Epithelial cell of prostate (primary cell): ENCODE measurements at places on chromosomes 7 and 10.

DNA sequence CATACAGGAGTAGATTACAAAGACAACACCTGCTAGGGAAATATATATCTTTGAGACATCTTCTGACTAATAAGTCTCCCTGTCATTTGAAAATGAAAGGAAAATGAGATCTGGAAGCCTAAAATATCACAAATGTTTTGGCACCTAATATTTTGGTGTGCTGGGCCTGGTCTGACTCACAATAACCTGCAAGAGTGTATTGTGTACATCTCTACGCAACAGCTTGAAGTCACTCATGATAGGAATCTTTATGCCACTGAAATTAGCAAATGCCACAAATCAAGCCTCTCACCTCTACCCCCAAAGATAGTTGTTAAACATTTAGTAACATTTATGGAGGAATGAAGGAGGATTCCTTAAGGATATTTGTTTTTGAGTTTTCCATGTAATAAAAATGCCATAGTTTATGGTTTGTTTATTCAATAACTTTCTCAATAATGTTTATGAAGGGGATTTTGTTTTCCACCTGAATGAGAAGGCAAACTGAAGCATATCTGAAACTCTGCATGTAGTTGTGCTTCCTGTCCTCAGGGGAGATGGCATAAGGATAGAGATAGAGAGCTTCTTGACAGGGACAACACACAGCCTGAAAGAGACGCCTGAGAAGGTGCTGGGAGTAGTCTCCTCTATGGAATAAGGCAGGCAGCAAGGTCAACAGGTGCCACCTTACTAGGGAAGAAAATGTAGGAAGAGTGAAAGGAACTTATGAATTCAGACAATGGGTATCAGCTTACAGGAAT is 197.4 kb downstream of the AHR start:
- DNase-seq = no peak

DNA sequence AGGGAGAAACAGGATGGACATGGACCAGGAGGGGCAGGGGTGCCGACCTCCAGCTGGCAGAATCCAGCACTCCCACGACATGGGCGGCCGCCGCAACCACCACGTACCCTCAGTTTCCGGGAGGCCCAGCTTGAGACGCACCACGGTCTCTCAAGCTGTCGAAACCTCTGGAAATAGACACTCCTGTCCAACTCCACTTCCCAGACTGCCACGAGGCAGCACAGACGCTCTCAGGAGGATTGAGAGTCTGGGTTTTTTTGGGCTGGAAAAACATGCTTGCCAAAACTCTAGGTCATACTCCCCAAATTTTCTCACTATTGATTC is 37.9 kb upstream of the PDGFA start:
- DNase-seq = no peak

DNA sequence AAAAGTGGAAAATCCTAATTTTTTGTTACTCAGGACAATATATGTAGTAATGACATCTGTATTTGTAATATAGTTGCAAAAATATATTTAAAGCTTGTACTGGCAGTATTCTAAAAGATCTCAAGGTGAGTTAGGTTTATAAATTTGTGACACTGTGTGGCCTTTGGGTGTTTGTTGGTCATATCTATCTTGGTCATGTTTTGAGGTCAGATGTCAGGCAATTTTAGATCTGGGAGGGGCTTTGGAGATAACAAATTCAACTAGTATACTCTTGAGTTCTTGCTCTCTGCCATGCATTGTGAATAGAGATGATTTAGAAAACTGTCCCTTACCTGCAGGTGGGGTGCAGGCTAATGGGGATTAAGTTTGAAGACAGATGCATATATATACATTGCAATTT is 3.1 kb downstream of the TBC1D12 start:
- no peak for DNase-seq

GRCh38 chr7:127896659-127897058 is 134.6 kb downstream of the LRRC4 start:
- no peak for DNase-seq

GRCh38 chr7:97731736-97732564 is at the start of gene TAC1:
Gene TAC1 (plus strand): TSS chr7:97732086. CDS start chr7:97732613, 527 bp downstream.
- DNase-seq = no peak
